ENCODE measurements at places on chromosomes 13 and 19.
A peak's percentile ranks its signal among the peaks of the same experiment; 100 is the strongest.

- DNase-seq: peak; percentile 71
These were observed at the start of gene NFIX for GRCh38 chr19:12994701-12995595. Gene NFIX, plus strand, starts transcription at chr19:12995475. Its CDS starts 363 bp downstream, at chr19:12995838.

GRCh38 chr19:15156391-15156790, 44.4 kb downstream of the NOTCH3 start:
- no peak for DNase-seq

DNA sequence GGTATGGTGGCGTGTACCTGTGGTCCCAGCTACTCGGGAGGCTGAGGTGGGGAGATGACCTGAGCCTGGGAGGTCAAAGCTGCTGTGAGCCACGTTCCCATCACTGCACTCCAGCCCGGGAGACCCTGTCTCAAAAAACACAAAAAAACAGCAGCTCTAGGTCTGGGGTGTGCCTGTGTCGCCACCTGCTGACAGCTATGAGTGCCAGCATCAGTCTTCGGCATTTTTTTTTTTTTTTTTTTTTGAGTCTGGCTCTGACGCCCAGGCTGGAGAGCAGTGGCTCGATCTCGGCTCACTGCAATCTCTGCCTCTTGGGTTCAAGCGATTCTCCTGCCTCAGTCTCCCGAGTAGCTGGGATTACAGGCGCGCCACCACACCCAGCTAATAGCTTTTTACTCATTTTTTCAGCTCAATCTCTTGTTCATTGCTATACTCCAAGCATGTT, 10.1 kb downstream of the AP2S1 start:
- peak; percentile 54 for DNase-seq

GRCh38 chr13:61045251-61045650, 370.4 kb downstream of the PCDH20 start:
- no peak for DNase-seq

DNA sequence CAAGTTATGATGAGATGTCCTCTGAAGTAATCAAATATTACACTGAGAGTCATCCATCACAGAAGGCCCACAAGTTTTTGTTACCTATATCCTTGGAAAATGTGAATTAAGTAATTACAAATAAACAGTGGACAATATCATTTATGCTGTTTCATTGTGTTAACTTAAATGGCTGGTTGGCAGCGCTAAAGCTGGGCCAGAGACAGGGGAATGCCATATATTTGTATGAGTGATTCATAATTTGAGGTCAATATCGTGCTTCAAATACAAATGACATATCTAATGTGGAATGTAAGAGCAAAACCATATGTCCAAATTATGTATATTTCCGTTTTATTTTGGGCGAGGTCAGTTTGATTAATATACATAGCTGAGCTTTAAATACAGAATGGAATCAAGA, 1556.2 kb downstream of the SLITRK5 start:
- no peak for DNase-seq

GRCh38 chr19:29635963-29636362, 29.3 kb upstream of the PLEKHF1 start:
- DNase-seq: no peak

DNA sequence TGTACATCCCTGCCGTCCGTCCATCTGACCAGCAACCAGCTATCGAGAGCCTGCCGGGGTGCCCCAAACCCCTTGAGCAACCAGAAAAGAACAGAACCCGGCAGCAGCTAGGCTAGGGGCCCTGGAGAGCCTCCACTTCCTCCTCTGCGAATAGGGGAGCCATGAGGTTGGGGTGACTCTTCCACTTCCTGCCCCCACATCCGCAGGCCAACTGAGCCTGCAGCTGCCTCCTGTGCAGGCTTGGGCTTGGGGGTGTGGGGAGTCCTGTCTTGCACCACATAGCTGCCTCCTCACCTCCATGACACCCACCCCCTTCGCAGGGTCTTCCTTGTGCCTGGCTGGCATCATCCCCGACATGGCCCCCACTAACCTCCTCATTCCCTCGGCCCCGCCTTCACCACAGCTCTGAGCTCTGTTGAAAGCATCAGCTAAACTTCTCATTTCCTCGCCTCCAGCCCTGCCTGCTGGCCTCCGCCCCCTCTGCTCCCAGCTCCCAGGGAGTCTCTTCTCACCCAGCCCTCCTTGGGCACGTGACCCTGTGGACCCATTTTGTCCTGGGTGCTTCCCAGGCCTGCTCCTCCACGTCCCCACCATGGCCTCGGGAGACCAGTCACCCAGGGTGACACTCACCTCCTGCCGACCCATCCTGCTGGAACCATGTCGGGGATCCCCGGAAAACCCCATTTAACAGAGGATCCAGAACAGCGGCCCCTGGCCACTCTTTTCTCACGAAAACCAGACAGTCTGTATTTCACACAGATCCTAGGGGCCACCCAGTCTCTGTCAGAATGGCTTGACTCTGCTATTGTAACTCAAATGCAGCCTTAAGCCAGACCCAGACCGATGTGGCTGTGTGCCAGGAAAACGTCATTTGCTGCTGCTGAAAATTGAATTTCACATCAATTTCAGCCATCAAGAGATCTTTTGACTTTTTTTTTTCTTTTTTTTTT, 50.4 kb downstream of the MYO9B start:
- DNase-seq: peak; percentile 68

DNA sequence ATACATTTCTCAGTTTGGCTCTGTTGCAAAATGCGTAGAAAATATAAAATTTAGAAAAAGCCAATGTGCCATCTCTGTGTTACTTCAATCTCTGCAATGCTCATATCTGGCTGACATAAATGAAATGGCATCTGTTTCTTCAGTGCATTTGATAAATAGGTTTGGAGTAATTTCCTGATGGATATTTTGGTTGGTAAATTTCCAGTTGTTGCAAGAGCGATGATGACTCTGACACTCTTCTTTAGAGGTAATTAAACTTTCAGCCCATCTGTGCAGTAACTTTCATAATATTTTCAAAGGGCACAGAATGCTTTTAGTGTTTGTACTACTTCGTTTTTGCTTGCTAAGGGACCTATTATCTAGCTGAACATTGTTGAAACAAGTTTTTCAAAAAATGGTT, 1286.4 kb downstream of the PCDH9 start:
- DNase-seq: no peak

DNA sequence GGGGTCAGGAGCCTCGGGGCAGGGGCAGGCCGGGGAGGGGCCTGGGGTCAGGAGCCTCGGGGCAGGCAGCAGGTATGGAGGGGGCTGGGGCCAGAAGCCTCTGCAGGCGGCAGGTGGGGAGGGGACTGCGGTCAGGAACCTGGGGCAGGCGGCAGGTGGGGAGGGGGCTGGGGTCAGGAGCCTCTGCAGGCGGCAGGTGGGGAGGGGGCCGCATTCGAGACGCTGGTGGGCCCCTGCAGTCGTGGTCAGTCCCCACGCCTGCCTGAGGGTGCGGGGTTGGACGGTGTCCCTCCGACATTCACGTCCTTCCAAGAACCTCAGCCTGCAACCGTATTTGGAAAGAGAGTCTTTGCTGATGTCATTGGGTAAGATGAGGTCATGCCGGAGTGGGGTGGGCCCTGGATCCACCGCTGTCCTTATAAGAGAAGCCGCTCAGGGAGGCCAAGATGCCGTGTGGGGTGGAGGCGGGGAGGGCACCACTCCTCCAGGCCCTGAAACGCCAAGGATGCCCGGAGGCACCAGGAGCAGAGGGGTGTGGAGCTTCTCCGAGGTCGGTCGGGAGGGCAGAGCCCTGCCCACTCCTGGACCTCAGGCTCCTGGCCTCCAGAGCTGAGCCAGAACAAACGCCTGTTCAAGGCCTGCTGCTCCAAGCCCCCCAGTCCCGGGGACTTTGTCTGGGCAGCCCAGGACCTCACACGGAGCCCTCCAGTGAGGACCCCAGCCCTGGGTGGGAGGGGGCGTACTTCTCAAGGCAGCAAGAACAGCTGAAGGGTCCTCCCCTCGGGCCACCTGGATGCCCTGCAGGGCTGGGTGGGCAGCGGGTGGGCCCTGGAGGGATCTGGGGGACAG, 30.1 kb downstream of the PIP5K1C start:
- no peak for DNase-seq

GRCh38 chr13:59478908-59479307, 684.8 kb downstream of the DIAPH3 start:
- DNase-seq: no peak

GRCh38 chr19:41745756-41746155, 9.6 kb upstream of the CEACAM6 start:
- no peak for DNase-seq

- DNase-seq: no peak
These were observed 100.2 kb downstream of the ENOX1 start for GRCh38 chr13:43686557-43686956.

GRCh38 chr13:31057403-31058033, 104.2 kb downstream of the HSPH1 start:
- DNase-seq: no peak

- no peak for DNase-seq
These were observed 60.1 kb downstream of the UFM1 start for GRCh38 chr13:38409771-38410170.

GRCh38 chr19:45953676-45954075, 20.0 kb downstream of the NOVA2 start:
- DNase-seq: no peak

GRCh38 chr13:19643652-19644051, 10.2 kb downstream of the MPHOSPH8 start:
- no peak for DNase-seq

DNA sequence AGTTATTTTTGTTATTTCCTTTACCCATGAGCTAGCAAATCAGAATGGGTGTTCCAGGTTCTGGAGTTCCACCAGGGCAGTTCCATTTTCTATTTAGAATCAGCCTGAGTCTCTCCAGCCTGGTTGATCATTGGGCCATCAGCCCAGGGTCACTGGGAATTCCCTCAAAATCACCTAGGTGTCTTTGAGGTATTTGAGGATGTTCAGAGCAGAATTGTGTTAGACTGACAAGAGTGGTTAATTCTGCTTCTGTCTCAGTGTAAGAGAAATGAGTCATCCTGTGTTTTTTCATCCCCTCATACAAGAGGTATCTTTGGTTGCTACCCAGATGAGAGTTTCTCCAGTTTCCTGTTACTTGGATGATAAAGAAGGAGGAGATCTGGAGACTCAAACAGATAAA, 11.7 kb downstream of the ZNF66 start:
- no peak for DNase-seq

Data from GM12891 (cell line).